ENCODE measurements at places on chromosomes 4 and X. TPM values are rescaled to one million over a fixed set of nuclear protein-coding genes. Genes with fewer than 3 reads are reported as not detected.

FAM47A gene
- not detected for total RNA-seq

HPGDS gene
- total RNA-seq, result not detected

MAGEB10 gene
- total RNA-seq, result not detected

DMRTC1 gene
- not detected for total RNA-seq

DNA sequence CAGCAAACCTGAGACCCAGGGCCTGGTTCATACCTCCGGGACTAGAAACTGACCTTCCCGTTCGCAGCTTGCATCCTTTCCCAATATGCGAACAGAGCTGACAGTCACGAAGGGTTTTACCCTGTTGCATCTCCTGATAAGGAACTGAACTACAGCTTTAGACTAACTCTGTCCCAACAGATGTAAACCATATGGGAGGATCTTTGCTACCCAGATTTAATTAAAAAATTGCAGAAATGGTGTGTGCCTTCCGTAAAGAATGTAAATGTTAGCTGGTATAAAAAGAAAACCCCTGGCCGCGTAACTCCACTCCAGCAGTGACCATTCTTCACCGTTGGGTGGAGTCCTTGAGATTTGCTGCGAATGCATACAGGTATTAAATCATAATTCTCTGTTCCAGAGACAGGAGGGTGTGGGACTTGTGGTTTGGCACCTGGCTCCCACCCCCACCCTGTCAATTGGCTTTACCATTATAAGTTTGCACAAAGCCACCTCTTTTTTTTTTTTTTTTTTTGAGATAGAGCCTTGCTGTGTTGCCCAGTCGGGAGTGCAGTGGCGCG, 40.6 kb upstream of the SORCS2 start:
- H3K4me1 ChIP-seq, result no peaks in the 10 kb centered on the region
- H3K36me3 ChIP-seq, result no peaks in the 10 kb centered on the region
- H3K4me3 ChIP-seq, result no peak overlapping the region
- DNase-seq, result peak; percentile 75

DNA sequence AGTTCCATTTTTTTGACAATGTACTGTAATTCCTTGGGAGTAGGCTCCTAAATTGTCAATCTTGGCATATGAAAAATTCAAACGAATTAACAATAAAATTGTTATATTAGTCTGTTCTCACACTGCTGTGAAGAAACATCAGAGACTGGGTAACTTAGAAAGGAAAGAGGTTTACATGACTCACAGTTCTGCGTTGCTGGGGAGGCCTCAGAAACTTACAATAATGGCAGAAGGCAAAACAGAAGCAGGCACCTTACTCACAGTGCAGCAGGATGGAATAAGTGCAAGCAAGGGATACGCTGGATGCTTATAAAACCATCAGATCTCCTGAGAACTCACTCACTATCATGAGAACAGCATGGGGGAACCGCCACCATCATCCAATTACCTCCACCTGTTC, 246.4 kb upstream of the TRAM1L1 start:
- H3K36me3 ChIP-seq, result no peaks in the 10 kb centered on the region
- H3K4me3 ChIP-seq, result no peak overlapping the region

GCNA gene
- 4.3 TPM for total RNA-seq

- no peaks in the 10 kb centered on the region for H3K4me1 ChIP-seq
- no peaks in the 10 kb centered on the region for H3K36me3 ChIP-seq
These were observed 22.4 kb downstream of the GRXCR1 start for GRCh38 chr4:42914937-42915336.

CTAG1B gene
- not detected for total RNA-seq

- no peaks in the 10 kb centered on the region for H3K36me3 ChIP-seq
- H3K4me3 ChIP-seq, result no peak overlapping the region
- no peaks in the 10 kb centered on the region for H3K27me3 ChIP-seq
- no peak overlapping the region for H3K27ac ChIP-seq
- peaks cover 8% of the 10 kb centered on the region for H3K4me1 ChIP-seq
- DNase-seq, result peak; percentile 80
These were observed 63.0 kb downstream of the ARHGAP10 start for GRCh38 chr4:147794787-147795413.

TCEAL5 gene
- not detected for total RNA-seq

DNA sequence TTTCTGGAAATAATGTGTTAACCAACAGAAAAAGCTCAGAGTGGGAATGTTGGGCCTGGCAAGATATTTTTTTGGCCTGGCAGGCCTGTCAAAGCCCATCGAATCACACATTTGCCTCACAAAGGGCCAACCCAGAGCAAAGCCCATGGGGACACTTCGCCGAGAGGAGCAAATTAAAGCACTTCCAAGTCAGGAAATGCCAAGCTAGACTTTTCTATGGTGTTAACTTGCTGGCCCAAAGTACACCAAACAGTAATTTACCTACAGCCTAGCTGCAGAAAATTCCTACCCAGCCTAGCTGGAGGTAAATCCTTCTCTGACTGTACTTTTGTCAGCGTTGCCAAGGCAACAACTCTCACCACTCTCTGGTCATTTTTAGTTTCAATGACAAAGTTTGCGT, 288.6 kb upstream of the LDB2 start:
- peaks cover 10% of the 10 kb centered on the region for H3K4me1 ChIP-seq
- no peaks in the 10 kb centered on the region for H3K36me3 ChIP-seq
- no peak overlapping the region for H3K4me3 ChIP-seq
- H3K27ac ChIP-seq, result no peak overlapping the region
- H3K27me3 ChIP-seq, result no peaks in the 10 kb centered on the region

DNA sequence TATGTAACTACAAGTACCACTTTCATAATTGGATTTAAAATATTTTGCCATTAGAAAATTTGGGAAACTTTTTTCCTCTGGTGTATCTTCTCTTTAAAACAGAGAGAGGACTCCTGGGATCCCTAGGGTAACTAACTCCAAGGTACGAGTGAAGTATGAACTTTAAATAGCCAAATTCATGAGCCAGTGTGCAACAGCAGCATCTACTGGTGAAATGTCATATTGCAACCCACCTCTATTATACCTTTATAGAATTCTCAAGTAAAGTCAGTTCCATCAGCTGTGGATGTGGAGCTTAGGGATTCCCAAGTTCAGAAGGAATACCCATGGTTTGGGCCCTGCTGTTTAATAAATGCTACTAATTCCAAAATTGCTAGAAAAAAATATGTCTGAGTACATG, 282.7 kb upstream of the TAPT1 start:
- H3K4me3 ChIP-seq, result no peak overlapping the region
- H3K27ac ChIP-seq, result no peak overlapping the region
- no peaks in the 10 kb centered on the region for H3K27me3 ChIP-seq
- no peaks in the 10 kb centered on the region for H3K4me1 ChIP-seq

DNA sequence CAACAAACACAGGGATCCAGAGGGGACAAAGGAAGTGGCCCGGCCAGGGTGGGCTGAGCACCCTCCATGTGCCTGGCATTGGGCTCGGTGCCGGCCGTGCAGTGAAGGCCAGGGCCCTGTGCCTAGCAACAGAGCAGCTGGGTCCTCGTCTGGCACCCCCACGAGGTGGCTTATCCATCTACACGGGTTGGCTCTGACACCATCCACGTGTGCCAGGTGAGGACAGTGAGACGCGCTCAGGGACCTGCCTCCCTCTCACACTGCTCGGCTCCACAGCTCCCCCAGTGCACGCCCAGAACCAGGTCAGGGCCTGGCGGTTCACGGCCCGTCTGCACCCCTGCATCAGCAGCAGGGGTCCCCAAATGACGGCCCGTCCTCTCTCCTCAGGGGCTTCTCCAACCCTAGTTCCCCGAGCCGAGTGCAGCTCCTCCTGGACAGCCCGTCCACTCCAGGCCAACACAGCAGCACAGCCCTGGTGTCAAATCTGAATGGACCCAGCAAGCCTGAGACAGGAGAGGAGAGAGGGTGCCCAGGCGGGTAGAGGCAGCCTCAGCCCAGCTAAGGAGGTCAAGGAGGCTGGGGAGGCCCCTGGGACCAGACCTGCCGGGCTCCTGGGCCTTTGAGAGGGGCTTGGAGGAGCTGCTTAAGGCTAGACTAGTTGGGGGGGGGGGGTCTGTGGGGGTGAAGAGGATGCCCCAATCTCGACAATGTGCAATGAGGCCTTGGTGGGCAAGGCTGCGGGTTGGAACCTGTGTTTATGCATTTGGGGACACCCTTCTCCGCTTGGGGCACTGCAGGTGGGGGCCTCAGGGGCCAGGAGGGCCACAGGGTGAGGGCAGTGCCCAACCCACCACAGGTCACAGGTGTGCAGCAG, 113.6 kb downstream of the FAM53A start:
- H3K27ac ChIP-seq, result no peak overlapping the region
- no peak overlapping the region for H3K4me3 ChIP-seq
- no peaks in the 10 kb centered on the region for H3K4me1 ChIP-seq
- peak; percentile 92 for DNase-seq
- H3K36me3 ChIP-seq, result no peaks in the 10 kb centered on the region

MAOA gene
- 4.1 TPM for total RNA-seq

FAM9C gene
- total RNA-seq, result not detected

- H3K27ac ChIP-seq, result no peak overlapping the region
- no peak for DNase-seq
- no peak overlapping the region for H3K4me3 ChIP-seq
- H3K27me3 ChIP-seq, result no peaks in the 10 kb centered on the region
These were observed 253.4 kb downstream of the KCNIP4 start for GRCh38 chr4:21695141-21695540.

DNA sequence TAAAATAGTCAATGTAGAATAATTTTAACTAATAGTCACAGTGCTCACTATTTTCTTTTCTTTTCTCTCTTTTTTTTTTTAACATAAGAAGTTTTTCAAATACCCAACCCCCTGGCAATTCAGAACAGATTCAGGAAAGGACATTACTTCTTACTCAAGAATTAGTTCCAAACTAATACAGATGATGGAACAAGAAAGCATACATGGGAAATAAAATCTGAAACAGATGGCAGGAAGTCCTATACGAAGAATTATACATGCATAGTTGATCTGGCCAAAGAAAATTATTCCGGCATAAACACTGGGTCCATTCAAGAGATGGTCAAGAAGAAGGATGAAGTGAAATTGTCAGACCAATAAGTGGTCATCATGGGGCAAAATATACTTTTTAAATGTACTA, 614.4 kb upstream of the INTU start:
- no peak for DNase-seq
- no peaks in the 10 kb centered on the region for H3K36me3 ChIP-seq
- H3K27ac ChIP-seq, result no peak overlapping the region

DNA sequence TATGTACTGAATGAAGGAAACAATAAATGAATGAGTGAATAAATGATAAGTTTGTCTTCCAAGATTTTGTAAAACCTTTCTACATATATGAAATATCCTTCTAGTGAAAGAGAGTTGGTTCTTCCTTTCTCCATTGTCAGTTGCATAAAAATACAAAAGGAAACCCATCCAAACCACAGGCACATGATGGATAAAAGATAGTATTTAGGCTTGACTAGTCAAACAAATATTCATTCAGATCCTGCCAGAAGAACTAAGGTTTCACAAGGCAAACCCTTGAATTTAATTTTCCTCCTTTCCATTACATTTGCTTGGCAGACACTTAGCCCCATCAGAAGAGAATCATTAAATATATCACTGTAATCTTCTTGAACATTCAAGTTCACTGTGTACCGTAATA, 208.4 kb downstream of the COL25A1 start:
- no peaks in the 10 kb centered on the region for H3K36me3 ChIP-seq
- DNase-seq, result no peak
- no peak overlapping the region for H3K4me3 ChIP-seq

DNA sequence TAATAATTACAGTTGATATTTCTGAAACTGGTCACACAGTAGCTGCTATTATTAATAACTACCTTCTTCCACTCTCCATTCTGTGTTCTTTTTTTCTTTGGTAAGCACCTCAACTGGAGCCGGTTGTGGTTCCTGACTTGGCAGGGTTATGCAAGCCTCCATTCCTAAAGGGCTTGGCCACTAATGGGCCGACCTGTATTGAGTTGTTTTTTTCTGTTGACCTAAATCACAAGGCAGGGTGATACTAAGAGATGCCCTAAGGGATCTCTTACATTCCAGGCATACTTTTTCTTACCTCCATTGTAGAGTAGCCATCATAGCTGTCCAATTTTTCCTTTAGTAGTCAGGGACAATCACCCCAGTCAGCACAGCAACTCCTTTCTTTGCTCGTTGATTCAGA, 1295.8 kb upstream of the ADGRL3 start:
- H3K4me1 ChIP-seq, result no peaks in the 10 kb centered on the region
- no peaks in the 10 kb centered on the region for H3K36me3 ChIP-seq
- no peaks in the 10 kb centered on the region for H3K27me3 ChIP-seq
- H3K4me3 ChIP-seq, result no peak overlapping the region
- DNase-seq, result no peak
- H3K27ac ChIP-seq, result no peak overlapping the region

GRCh38 chr4:121688701-121689100, 8.1 kb downstream of the ANXA5 start:
- peaks cover 58% of the 10 kb centered on the region for H3K36me3 ChIP-seq
- H3K4me1 ChIP-seq, result peaks cover 59% of the 10 kb centered on the region
- no peaks in the 10 kb centered on the region for H3K27me3 ChIP-seq

DNA sequence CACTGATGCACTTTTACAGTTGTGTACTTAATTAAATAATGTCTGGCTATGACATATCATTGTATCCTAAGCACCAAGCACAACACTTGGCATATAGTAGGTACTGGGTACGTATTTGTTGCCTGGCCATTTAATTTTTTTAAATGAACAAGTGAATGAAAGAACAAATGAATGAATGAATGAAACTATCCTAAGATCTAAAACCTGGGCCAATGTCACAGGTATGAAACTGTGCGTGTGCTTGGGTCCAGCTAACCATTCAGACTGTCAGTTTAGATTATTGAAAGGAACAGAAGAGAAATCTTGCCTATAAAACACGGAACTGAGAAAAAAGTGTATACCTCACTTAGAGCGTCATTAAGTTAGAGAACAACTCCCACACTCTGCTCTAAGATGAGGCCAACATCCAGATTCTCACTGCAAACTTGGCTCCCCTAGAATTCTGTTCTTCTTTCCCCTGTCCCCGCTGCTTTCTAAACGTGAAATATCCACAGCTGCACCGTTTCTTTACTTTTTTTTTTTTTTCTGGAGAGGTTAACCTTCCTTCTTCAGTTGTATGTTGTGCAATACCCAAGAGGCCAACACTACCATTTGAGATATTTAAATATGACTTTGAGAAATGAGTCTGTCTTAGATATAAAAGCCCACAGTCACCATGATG, 17.3 kb upstream of the SEL1L3 start:
- no peak overlapping the region for H3K27ac ChIP-seq
- H3K36me3 ChIP-seq, result no peaks in the 10 kb centered on the region
- H3K4me1 ChIP-seq, result peaks cover 31% of the 10 kb centered on the region
- no peak for DNase-seq
- no peaks in the 10 kb centered on the region for H3K27me3 ChIP-seq

- peak overlapping the region; percentile 15 for H3K4me3 ChIP-seq
- H3K4me1 ChIP-seq, result peaks cover 7% of the 10 kb centered on the region
- H3K27me3 ChIP-seq, result no peaks in the 10 kb centered on the region
These were observed 443.3 kb downstream of the GBA3 start for GRCh38 chr4:23135792-23136645.

RRAGB gene
- total RNA-seq, result 34.0 TPM

FATE1 gene
- not detected for total RNA-seq

CLIC2 gene
- total RNA-seq, result 1.2 TPM

SLC7A11 gene
- 46.3 TPM for total RNA-seq

GRCh38 chrX:49919617-49920016, 2.8 kb upstream of the CLCN5 start:
- H3K36me3 ChIP-seq, result no peaks in the 10 kb centered on the region
- peak; percentile 36 for DNase-seq
- H3K4me1 ChIP-seq, result no peaks in the 10 kb centered on the region
- no peak overlapping the region for H3K4me3 ChIP-seq

All from osteoblast (primary cell).